Activated naive CD8-positive, alpha-beta T cell treated with anti-CD3 and anti-CD28 coated beads, Interleukin-2, amount 50 U/mL, for 16 hours (primary cell): ENCODE measurements at places on chromosomes 4 and X.

GRCh38 chr4:167084321-167084720 is 150.0 kb downstream of the SPOCK3 start:
- no peak for DNase-seq

GRCh38 chr4:93648258-93648657 is 180.3 kb upstream of the ATOH1 start:
- no peak for DNase-seq

- no peak for DNase-seq
Measured at GRCh38 chr4:73945140-73945539, 36.7 kb downstream of the PF4 start.

DNA sequence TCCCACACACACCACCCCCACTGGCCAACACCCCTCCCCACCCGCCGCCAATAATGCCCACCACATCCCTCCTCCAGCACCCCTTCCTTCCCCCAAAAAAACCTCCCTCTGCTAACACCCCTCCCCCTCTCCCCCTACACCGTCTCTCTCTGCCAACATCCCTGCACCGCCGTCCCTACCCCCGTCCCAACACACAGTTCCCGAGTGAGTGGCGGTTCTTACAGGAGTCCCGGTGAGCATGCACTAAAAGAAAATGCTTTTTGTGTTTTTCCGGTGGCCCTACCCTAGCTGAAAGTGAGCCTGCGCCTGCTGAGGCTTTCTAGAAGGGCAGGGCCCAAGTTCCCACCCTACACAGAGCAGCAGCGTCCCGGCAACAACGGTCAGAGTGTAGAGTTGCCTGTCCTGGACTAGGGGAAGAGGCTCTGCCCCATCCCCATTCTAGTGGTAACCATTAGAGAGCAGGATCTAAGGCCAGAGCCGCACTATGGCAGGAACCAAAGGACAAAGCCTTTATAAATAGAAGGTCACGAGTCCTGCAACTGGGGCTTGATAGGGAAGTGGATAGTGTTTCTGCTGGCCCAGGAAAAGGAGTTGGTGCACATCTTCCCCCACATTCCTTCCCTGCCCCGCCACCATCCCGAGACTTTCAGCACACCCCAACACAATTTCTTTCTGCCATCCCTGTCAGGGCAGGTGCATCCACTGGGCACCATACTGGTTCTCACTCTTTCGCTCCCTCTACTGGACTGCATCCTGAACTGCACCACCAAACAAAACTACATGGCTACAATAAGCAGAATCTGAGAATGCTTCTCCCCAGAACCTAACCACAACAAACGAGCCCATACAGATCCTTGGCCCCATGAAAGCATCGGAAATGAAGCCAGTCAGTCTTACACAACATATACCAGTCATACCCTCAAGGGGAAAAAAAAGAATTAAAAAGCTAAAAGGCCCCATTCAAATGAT is 78.1 kb upstream of the PAGE3 start:
- DNase-seq, result no peak

DNA sequence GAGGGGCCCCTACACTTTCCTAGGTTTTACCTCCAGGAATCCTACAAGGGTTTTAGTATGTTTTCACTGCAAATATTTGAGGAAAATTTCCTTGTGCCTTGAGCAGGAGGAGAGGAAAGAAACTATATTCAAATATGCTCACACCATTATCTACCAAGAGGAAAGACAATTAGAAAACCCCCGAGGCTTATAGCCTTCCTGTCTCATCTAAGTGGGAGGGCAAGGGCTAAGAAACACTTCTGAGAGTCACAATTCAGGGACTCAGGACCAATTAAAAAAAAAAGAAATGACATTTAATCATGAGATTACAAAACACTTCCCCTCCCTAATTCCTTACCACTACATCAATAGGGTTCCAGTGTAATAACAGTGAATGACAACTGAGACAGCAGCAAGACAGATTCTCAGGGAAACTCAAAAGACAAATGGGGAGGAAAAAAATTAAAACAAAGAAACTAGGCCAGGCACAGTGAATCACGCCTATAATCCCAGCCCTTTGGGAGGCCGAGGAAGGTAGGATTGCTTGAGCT is 45.6 kb downstream of the ATRX start:
- no peak for DNase-seq

DNA sequence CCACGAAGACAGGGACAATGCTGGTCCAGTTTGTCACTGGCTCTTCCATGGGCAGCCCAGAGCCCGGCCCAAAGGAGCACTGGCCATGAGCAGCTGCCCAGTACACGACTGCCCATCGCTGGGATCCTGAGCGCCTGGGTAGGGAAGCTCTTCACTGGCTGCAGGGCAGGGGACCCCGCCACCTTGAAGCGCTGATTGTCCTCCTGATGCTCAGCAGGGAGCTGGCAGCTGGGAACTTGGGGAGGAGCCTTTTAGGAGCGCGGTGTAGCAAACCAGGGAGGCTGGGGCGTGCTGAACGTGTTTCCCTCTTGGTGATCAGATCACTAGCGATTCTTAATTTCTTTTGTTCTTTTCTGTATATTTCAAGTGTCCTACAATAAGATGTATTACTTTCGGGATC is 1.8 kb downstream of the L1CAM start:
- no peak for DNase-seq

DNA sequence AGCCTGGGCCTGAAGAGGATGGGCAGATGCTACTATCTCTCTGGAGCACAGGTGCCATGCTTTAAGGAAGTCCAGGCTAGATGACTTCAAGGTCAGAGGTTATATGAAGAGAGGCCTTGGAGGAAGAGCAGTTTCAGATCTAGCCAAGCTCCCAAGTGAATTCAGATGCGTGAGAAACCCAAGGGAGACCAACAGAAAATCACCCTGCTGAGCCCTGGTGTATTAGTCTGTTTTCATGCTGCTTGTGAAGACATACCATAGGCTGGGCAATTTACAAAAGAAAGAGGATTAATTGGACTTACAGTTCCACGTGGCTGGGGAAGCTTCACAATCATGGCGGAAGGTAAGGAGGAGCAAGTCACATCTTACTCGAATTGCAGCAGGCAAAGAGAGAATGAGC is 47.8 kb upstream of the LGI2 start:
- no peak for DNase-seq

GRCh38 chr4:85200106-85200505 is 233.6 kb upstream of the WDFY3 start:
- no peak for DNase-seq

- DNase-seq, result no peak
Measured at GRCh38 chr4:141860974-141861373, 224.6 kb downstream of the IL15 start.

DNA sequence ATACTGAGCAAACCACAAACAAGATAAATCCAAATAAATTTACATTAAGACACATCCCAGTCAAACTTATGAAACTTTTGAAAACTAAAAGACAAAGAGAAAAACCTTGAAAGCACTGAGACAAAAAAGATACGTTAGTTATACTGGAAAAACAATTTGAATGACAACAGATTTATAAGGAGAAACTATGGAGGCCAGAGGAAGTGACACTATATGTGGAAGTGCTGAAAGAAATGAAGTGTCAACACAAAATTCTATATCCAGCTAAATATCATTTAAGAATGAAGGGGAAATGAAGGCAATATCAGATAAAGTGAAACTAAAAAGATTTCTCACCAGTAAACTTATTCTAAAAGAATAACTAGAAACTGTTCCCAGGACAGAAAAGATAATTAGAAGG is 283.7 kb downstream of the RAPGEF2 start:
- DNase-seq, result no peak

- DNase-seq, result no peak
Measured at GRCh38 chr4:107838861-107839565, 14.3 kb downstream of the SGMS2 start.

GRCh38 chrX:134764202-134764785 is 106.0 kb upstream of the PLAC1 start:
- no peak for DNase-seq

GRCh38 chr4:89380980-89381379 is 73.4 kb upstream of the GPRIN3 start:
- no peak for DNase-seq

- no peak for DNase-seq
Measured at GRCh38 chr4:26380740-26381139, 59.9 kb downstream of the RBPJ start.

GRCh38 chr4:123987408-123987807 is 590.8 kb downstream of the SPRY1 start:
- DNase-seq, result no peak

- DNase-seq, result no peak
Measured at GRCh38 chr4:2785613-2786012, 7.3 kb upstream of the SH3BP2 start.

- DNase-seq, result no peak
Measured at GRCh38 chr4:34182306-34182705, 2062.0 kb downstream of the ARAP2 start.

DNA sequence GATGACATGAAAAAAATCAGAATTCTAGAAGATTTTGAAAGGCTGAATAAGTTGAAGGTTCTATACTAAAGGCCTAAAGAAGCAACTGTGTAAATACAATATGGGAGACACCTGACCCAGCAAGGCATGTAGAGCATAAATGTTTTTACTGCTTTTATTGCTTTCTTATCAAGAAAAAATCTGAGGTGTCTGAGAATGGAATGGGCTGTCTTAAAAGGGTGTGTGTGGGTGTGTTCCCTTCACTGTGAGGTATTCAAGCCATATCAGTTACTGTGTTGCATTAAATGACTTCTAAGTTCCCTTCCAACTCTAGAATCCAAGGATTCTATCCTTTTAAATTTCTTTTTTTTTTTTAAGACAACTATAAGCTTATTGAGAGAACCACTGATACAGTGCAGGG is 15.7 kb downstream of the ATP8A1 start:
- no peak for DNase-seq

GRCh38 chr4:142645475-142646108 is 200.5 kb downstream of the INPP4B start:
- no peak for DNase-seq

GRCh38 chr4:168183717-168184571 is 91.6 kb downstream of the ANXA10 start:
- no peak for DNase-seq

DNA sequence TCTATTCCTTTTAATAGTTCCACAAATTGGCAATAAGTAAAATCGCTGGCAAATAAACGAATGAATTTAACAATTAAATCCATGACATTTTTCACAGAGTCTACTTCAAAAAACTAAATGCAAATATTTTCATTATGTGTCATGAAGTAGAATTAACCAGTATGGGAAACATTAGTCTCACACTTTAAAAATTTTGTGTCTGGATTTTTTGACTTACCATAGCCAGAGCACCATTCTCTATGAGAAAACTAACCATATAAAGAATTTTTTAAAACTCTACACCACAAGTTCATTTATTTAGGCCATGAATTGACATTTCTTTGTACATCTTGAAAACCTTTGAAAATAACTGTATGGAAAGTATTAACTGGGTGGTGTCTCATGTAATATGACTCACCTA is 41.2 kb downstream of the PRDM5 start:
- no peak for DNase-seq

- no peak for DNase-seq
Measured at GRCh38 chr4:3827616-3828492, 61.7 kb downstream of the ADRA2C start.
